ENCODE measurements at places on chromosomes 2 and 18.

DNA sequence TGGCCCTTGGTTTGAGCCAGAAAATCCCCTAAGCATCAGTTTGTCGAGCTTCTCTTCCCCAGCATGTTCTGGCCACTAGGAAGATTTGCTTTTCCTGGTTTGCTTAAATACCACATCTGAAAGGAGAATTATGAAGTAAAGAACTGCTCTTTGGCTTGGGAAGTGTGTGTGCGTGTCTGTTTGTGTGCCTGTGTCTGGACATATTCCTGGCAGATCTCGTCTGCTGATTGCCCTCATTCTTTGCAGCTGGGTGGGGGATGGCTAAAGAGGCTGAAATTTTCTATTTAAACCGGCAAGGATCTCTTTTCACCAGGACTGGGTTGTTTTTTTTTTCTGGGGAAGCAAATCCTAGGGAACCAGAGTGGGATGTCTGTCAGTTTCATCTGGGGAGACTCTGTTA lies 57.3 kb upstream of the MBOAT2 start:
- DNase-seq = no peak

- DNase-seq = no peak
Observed at GRCh38 chr2:144128130-144128746, 391.7 kb downstream of the ZEB2 start.

DNA sequence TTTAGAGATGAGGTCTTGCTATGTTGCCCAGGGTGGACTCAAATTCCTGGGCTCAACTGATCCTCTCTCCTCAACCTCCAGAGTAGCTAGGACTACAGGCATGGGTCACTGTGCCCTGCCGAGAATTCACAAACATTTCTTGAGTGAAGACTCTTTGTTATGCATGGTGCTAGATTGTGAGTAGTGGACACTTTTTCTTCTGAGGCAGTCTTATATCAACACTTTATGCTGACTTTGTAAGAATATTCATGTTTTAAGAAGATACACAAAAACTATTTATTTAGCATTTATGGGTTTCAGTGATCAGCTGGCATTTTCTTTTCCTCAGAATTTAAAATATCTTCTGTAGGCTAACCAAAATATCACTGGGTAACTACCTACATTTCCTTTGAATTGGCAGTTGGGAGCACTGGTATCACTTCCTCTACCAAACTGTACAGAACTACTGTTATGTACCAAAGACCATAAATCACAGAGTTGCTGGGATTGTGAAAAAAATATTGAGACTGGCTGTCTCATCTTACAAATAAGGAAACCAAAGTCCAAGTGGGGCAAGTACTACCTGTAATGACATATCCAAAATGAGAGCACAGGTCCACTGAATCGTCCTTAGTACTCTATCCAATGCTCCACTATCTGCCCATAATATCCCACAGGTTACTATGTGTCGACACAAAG lies 34.0 kb downstream of the DOCK10 start:
- no peak for DNase-seq

- DNase-seq = no peak
Observed at GRCh38 chr18:51092117-51092516, 62.1 kb downstream of the SMAD4 start.

DNA sequence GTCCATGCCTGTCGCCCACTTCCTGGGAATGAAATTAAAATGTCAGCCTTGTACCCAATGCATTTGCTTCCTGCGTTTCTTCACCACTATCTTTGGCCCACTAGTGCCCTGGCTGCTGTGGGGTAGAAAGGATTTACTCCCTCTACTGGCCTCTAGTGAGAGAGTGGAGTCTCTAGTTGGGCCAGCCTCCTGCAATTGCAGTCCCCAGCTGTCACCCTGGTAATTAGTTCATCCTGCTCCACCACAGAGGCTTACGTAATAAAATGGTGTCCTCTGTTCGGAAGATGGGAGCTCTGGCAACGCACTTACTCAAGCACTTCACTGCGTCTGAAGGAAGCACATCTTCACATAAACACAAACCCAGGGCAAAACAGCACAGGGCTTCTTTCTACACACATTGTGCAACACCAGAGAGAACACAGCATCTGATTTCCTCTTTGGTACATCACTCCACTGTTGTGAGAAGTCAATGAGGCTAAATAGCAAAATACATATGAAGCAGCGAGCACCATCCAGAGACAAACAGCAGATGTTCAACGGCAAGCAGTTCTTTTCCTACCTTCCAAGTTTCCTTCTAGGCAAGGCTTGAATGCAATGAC lies 274.6 kb downstream of the LRATD1 start:
- no peak for DNase-seq

GRCh38 chr2:85737481-85737880 lies 16.3 kb upstream of the ATOH8 start:
- DNase-seq = peak; percentile 83

- DNase-seq = no peak
Observed at GRCh38 chr2:121187351-121187981, 97.5 kb downstream of the TFCP2L1 start.

GRCh38 chr2:142585785-142586184 lies 291.7 kb upstream of the KYNU start:
- no peak for DNase-seq

Measured in femur (tissue), 1 donor.